Activated T-cell treated with anti-CD3 and anti-CD28 coated beads, Interleukin-2, amount 50 U/mL, for 72 hours (primary cell): ENCODE measurements at places on chromosomes 11 and 22. TPM values are rescaled to one million over a fixed set of nuclear protein-coding genes. Genes with fewer than 3 reads are reported as not detected.
A peak's percentile ranks its signal among the peaks of the same experiment; 100 is the strongest.

The C22orf23 gene
- 0.19 TPM for total RNA-seq

- DNase-seq = no peak
These were observed 16.3 kb downstream of the SIK3 start for GRCh38 chr11:117081908-117082307.

DNA sequence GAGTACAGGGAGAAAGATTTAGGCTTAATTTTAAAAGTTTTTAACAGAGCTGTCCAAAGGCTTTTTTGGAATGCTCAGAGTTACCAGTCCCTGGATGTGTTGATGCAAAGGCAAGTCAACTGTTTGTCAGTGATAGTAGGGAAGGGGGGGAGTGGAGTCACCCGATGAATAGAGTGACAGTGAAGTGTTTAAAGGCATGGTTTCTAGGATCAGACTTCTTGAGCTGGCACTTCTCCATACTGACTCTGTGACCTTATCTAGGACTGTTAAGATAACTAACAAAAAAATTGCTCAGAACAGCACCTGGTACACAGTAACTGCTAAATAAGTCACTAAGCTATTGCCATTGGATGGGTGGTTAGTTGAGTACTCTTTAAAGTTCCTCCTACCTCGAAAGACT lies 11.3 kb upstream of the RAG2 start:
- no peak for DNase-seq

- no peak for DNase-seq
These were observed 1941.0 kb upstream of the RAG2 start for GRCh38 chr11:38538866-38539680.

GRCh38 chr11:94457118-94458029 lies 36.3 kb downstream of the MRE11 start:
- DNase-seq = no peak

GRCh38 chr22:19724927-19725661 lies 1.8 kb downstream of the GP1BB start:
- no peak for DNase-seq

- no peak for DNase-seq
These were observed 49.7 kb upstream of the ARFGAP3 start for GRCh38 chr22:42906605-42907348.

The HPX gene
- total RNA-seq = 1.6 TPM

DNA sequence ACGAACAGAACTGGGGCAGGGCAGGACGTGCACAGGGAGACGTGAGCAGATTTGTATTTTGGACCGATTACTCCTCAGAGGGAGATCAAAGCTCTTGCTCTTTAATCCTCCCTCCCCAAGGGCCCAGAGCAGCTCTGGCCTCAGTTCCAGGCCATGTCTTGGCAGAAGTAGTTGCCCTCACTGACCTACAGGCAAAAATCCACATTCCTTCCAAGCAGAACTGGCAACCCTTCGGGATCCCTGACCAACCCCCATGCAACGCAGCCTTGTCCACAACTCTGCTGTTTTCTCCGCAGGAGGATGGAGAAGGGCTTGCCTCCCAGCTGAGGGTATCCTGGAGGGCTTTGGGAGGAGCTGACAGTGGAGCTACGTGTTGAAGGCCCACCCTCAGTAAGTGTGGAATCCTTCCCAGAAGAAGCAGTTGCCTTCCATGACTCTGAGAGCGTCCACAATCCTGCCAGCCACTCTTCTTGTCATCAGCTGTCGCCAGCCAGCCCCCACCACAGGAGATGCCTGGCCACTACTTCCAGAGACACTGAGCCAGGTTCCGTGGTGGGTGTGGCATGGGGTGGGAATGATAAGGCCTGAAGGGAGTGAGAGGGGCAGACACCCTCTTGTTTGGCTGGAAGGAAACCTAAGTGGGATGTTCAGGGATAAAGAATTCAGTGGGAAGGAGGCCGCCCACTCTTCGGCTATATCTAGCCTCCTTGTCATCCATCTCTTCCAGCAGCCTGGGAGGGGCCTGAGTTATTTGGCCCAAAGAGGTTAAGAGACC lies 68.1 kb downstream of the PDE2A start:
- no peak for DNase-seq

The LRRC4C gene
- total RNA-seq = not detected

The PIH1D2 gene
- total RNA-seq = 0.36 TPM

DNA sequence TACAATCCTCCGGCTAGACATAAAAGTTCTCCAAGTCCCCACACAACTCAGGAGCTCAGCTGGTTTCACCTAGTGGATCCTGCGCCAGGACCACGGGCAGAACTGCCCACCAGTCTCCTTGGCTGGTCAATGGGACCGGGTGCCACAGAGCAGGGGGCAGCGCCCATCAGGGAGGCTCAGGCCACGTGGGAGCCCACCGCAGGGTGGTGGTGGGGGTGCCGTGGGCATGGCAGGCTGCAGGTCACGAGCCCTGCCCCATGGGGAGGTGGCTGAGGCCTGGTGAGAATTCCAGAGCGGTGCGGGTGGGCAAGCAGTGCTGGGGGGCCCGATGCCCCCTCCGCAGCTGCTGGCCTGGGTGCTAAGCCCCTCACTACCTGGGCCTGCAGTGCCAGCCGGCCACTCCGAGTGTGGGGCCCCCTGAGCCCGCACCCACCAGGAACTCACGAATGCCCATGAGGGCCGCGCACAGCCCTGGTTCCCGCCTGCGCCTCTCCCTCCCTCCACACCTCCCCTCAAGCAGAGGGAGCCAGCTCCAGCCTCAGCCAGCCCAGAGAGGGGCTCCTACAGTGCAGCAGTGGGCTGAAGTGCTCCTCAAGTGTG lies 1091.9 kb upstream of the TENM4 start:
- DNase-seq = no peak

GRCh38 chr11:128981254-128981653 lies 38.6 kb upstream of the TP53AIP1 start:
- no peak for DNase-seq

The SYT7 gene
- total RNA-seq = not detected

- DNase-seq = no peak
These were observed 52.3 kb downstream of the ZNRF3 start for GRCh38 chr22:28935713-28936112.

The KLHL35 gene
- 0.93 TPM for total RNA-seq

The GLYATL2 gene
- not detected for total RNA-seq

DNA sequence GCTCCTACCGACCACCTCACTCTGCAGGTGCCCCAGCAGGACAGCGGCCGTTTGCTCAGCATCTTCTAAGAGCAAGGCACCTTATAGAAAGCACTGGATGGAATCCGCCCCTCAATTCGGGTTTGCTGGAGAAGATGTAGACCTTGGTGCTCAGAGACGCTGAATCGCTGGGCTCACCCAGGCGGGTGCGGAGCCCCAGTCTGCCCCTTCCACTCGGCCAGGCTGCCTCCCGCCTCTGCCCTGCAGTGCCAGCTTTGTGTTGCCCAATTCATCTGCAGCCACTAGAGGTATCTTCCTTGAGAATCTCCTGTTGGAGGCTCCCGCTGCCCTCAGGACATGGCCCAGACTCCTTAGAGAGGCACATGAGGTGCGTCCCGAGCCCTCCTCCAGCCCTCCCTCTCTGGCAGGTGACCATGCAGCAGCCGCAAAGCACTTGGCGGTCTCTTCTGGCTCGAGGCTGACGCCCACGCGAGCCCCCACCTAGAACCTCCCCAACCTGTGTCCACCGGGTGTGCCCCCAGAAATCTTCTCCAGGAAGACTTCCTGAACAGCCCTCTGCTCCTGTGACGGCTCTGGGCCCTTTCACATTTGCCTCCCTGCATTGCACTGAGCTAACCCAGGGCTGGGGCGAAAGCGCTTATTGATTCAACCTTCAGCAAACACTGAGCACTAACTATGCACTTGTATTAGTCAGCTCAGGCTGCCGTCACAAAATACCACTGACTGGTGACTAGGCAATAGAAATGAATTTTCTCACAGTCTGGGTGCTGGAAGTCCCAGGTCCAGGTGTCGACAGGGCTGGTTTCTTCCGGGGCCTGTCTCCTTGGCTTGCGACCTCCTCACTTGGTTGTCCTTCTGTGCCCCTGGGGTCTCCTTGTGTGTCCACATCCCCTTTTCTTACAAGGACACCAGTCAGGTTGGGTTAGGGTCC lies 117.5 kb downstream of the WNT7B start:
- DNase-seq = no peak

- peak; percentile 60 for DNase-seq
These were observed 528 bp upstream of the ARRB1 start for GRCh38 chr11:75351791-75352587.

DNA sequence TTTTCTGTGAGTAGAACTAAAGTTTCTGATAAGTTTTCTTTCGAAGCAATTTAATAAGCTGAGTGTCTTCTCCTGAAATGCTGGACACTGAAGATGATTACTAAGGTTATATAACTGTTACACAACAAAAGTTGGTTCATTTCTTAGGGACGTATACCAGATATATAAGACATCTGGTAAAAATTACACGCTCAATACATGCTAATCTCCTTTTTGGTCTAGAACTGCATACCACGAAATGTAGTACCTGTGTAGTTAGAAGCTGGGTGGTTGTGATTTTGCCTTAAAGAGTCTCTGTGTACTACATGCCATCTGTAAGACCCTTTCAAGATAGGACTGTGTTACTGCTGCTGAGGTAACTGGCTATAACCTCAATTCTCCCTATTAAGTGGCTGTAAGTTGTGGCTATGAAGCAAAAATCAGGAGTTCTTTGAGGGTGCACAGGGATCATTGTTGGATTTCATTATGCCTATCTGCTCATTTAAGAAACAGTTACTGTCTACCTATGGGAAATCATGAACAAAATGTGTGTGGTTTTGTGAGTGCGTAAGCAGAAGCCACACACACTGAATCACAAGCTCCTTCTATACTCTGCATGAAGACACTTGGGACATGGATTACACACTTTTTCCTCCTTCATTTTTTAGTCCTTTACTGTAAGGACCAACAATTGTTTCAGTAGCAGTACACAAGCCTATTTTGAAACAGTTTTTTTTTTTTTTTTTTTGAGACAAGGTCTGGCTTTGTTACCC lies 195.9 kb downstream of the SWAP70 start:
- peak; percentile 41 for DNase-seq

The HYOU1 gene
- total RNA-seq = 199 TPM

DNA sequence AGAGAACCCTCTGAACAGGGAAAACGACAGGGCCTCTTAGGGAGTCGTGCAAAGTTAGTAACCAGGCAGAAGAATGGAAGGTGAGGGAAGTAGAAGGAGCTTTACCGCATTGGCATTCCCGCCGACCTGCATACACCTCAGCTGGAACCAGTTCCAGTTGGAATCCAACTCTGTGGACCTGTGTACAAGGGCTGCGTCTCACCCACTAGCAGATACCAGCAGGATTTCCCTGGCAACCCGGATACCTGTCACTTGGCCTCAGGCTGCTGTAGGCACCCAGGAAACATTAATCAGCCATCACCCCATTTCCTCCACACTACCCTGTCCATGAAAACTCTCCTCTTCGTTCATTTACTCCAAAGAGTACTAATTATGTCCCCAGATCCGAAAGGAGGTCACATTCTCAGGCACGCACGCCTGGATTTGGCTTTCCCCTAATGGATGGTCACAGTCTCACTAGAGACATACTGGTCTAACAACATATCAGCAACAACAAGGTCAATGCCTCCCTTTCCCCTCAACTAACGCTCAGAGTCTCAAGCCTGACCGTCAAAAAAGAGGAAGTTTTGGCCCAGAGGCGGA lies 842 bp downstream of the ARFGAP2 start:
- DNase-seq = no peak

The SHISAL1 gene
- not detected for total RNA-seq

DNA sequence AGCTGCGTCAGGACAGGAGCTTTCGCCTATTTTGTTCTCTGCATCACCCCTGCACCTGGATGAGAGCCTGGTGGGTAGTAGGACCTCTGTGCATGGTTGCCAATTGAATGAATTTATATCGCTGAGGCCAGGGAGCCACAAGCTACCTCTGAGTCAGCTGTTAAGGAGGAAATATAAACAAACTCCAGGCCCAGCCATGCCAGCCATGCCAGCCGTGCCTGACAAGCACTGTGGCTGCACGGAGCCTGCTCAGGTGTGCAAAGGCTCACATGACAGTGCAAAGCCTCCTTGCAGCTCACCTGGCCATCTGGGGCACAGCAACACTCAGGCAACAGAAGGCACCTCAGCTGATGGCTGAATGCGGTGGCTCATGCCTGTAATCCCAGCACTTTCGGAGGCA lies 33.7 kb upstream of the LINC01488 start:
- no peak for DNase-seq

GRCh38 chr11:105073456-105074165 lies 28.5 kb upstream of the CARD16 start:
- no peak for DNase-seq

DNA sequence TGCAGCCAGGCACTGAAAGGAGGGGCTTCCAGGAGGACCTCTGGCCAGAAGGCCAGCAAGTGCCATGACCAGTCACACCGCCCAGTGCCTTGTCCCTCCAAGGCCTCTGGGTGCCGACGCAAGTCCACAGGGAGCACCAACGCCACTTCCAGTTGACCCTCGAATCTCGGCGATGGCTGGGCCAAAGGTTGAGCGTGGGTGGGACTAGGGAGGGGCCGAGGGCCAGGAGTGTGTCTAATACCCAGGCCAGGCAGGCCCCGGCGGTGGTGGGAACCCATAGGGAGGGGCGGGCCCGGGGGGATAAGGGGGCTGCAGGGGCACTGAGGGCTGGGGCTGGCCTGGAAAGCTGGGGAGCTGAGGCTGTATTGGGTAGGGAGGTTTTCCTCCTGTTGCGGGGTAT lies 29.3 kb downstream of the CD5 start:
- no peak for DNase-seq

The FAM181B gene
- not detected for total RNA-seq

The APOA1 gene
- not detected for total RNA-seq

The ANAPC15 gene
- total RNA-seq = 63.8 TPM

- DNase-seq = no peak
These were observed 2.0 kb upstream of the JAML start for GRCh38 chr11:118226781-118227180.

The BTG4 gene
- 0.23 TPM for total RNA-seq

The MN1 gene
- 0.02 TPM for total RNA-seq

- no peak for DNase-seq
These were observed 10.2 kb upstream of the NECTIN1 start for GRCh38 chr11:119739021-119739703.

GRCh38 chr11:110762590-110762989 lies 50.4 kb upstream of the ARHGAP20 start:
- no peak for DNase-seq

- peak; percentile 80 for DNase-seq
These were observed 3.7 kb downstream of the CATSPER1 start for GRCh38 chr11:66022401-66023185.

GRCh38 chr11:1053121-1053901 lies 16.8 kb upstream of the MUC6 start:
- DNase-seq = no peak

- DNase-seq = no peak
These were observed 3.2 kb downstream of the HBB start for GRCh38 chr11:5223686-5224085.

DNA sequence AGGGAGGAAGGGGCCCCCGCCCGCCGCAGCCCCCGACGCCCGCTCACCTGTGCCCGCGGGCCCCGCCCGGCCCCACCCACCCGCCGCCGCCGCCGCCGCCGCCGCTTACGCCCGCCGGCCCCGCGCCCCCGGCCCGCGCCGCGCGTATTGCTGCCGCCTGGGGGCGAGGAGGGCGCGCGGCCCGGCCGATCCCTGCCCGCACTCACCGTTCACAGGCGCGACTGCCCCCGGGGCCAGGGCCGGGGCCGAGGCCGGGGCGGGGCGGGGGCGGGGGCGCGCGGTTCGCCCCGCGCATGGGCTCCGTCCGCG lies 212 bp downstream of the HRAS start:
- no peak for DNase-seq
